SJCRH30 (cell line): ENCODE measurements at places on chromosomes 11 and 22.

DNA sequence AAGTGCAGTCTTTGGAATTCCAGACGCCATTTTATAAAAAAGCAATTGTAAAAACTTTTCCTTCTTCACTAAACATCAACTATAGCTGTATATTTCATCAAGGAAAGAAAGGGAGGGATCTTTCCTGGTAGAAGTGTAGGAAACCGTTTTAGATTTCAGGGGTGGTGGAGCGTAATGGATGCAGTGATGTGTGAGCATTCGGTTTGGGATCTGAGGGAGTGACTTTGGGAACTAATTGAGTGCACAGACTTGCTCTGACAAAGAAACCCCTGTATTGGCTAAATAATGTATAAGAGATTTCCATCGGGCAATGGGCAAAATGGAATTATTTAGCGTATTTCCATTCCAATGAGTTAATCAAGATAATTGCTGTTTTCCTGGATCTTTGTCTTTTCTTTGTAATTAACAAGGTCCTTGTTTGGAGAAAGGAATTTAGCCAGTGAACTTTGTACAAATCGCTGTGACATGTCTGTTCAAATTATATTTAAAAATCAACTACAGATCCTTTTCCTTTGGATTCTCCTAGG is 125.0 kb upstream of the NARS2 start:
- DNase-seq: no peak

DNA sequence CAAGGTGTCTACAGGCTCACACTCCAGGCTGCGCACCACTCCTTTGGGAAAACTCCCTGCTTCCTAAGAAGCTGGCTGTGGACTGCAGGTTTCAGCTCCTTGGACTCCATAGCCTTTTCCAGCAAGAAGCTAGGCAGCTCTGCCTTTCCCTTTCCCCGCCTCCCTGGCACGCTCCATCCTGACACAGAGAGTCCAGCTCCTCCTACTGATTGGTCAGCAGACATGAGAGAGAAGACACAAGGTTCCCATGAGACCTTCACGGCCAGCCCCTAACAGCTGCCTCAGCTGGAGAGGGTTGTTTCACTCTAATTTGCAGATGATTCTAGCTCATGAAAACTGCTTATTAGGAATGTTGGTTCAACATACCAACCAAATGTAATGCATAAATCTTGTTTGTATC is 27.6 kb downstream of the TENM4 start:
- peak; percentile 68 for DNase-seq

- DNase-seq: peak; percentile 26
These were observed 42.2 kb downstream of the TMEM123 start for GRCh38 chr11:102410382-102410784.

GRCh38 chr11:104891135-104891534 is 7.1 kb downstream of the CASP12 start:
- DNase-seq: no peak

DNA sequence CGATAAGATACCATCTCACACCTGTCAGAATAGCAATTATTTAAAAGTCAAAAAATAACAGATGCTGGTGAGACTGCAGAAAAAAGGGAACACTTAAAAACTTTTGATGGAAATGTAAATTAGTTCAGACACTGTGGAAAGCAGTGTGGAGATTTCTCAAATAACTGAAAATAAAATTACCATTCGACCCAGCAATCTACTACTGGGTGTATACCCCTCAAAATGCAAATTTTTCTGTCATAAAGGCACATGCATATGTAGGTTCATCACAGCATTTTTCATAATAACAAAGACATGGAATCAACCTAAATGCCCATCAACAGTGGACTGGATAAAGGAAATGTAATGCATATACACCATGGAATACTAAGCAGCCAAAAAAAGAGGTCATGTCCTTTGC is 10.5 kb downstream of the SLC22A9 start:
- no peak for DNase-seq

- DNase-seq: peak; percentile 53
These were observed 28.0 kb upstream of the GNB1L start for GRCh38 chr22:19882446-19883381.

- no peak for DNase-seq
These were observed 58.3 kb downstream of the PRR5L start for GRCh38 chr11:36354221-36355003.
